ENCODE measurements at places on chromosomes 6 and 20.

GRCh38 chr20:35773154-35773751 is 1.4 kb downstream of the PHF20 start:
- peak; percentile 33 for DNase-seq

DNA sequence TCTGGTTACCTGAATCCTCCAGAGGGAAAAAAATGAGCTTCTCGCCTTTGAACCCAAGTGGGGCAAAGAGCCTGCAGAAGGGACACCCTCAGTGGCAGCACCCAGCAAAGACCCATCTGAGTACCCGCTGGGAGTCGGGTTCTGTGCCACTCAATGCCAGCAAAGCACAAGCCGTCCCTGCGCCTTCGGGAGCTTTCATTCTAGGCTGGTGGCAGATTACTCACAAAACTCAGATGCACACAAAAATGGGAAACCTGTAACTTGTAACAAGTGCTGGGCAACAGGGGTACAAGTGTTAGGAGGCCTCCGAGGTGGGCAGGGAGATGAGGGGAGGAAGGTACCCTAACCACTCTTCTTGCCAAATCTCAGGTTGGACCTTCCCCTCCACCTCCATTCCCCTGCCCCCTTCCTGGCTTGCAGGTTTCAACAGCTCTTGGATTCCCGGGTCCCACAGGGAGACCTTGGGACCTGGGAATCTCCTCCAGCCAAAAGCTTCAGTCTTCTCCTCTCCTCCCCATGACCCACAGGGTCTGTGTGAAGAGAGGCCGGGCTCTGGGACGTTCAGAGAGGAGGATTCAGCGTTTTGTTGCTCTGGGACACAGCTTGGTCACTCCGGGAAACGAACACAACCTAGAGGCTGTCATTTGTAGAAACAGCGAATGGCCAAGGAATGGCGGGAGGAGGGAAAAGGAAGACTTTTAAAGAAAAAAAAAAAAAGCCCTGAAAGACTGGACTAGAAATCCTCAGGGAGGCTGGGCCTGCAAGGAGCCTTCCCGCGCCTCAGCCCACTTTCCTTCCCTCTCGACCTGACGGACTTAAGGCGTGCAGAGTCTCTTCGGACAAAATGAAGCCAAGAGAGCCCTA is 1.2 kb upstream of the PARD6B start:
- no peak for DNase-seq

- DNase-seq, result no peak
Measured at GRCh38 chr20:20089018-20089417, 36.7 kb downstream of the CFAP61 start.

DNA sequence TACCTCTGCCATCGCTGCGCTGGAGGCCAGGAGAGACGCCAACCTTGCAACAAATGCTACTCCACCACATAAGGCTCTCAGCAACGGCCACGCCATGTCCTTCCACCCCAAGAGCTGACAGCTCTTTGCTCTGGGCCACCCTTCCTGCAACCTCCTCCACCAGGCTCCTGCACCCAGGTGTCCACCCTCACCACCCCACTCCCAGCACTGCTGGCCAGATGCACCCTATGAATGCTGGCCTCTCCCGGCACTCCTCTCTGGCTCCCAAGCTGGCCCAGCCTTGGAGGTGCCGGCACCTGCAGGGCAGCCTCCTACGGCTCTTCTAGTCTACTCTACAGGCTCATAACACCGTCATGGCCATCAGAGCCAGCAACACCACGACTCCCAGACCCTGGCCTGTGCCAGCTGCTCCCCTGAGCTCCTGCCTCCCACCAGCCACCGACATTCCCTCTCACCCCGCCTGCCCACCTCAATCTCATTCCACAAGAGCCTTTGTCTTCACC is 11.2 kb downstream of the TAF4 start:
- no peak for DNase-seq

GRCh38 chr20:56363491-56363890 is 4.7 kb downstream of the FAM210B start:
- DNase-seq, result no peak

- DNase-seq, result no peak
Measured at GRCh38 chr20:23658989-23659609, 21.3 kb upstream of the CST3 start.

GRCh38 chr6:83709748-83710050 is 798 bp upstream of the SNAP91 start:
- no peak for DNase-seq

DNA sequence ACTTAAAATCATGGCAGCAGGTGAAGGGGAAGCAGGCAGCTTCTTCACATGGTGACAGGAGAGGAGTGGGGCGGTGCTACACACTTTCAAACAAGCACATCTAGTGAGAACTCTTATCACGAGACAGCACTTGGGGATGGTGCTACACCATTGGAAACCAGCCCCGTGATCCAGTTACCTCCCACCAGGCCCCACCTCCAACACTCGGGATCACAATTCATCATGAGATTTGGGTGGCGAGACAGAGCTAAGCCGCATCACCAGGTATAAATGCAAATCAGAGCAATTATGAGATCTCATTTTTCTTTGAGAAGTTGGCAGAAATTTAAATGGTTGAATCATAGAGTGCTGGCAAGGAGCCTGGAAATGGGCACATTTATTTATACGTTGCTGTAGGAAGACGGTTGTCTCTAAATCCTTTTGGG is 31.4 kb downstream of the IGF2R start:
- no peak for DNase-seq

- no peak for DNase-seq
Measured at GRCh38 chr6:31822036-31822821, 5.3 kb upstream of the HSPA1B start.

- no peak for DNase-seq
Measured at GRCh38 chr6:31169123-31169857, 1.2 kb downstream of the POU5F1 start.

GRCh38 chr6:46606338-46606737 is 46.3 kb downstream of the CYP39A1 start:
- no peak for DNase-seq

DNA sequence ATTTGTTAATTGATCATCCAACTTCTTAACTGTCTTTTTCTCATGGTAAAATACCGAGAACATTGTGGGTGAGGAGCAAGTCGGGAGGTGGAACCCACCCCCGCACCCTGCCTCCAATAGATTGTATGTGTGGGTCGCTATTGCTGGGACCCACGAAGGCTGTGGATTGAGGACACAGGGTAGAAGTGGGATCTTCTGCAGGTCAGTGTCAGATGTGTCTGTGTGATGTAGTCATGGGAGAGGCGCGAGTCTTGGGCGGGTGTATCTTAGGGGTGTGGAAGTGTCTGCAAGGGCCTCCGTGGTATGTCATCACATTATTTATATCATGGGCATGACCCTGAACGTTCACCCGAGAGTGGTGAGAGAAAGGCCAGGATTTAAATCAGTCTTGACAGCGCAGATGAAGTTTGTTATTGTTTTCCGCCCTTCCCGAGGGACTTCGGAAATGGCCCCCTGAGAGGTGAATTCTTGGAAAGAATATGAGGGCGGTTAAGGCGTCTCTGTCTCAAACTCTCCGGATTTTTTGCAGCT is 472 bp upstream of the PAQR8 start:
- no peak for DNase-seq

DNA sequence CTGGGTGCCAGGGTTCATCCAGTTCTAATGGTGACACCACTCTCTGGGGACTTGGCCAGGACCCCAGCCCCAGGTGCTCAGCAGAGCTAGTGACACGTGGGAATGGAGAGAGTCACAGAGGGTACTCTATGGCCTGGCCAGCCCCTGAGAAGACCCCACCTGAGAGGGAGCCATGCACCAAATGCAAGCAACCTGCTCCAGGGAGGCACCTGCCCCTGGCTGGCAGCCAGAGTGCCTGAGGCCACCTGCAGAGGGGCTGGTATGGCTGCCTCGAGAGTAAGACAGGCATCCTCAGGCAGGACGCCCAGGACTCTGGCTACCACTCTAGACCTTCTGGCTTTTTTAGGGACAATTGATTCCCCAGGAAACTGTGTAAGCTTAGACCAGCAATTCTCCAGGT is 38.6 kb upstream of the CST7 start:
- no peak for DNase-seq

- DNase-seq, result no peak
Measured at GRCh38 chr6:33206864-33207551, 1.3 kb upstream of the RING1 start.

- DNase-seq, result no peak
Measured at GRCh38 chr6:107369493-107369892, 89.9 kb downstream of the PDSS2 start.

DNA sequence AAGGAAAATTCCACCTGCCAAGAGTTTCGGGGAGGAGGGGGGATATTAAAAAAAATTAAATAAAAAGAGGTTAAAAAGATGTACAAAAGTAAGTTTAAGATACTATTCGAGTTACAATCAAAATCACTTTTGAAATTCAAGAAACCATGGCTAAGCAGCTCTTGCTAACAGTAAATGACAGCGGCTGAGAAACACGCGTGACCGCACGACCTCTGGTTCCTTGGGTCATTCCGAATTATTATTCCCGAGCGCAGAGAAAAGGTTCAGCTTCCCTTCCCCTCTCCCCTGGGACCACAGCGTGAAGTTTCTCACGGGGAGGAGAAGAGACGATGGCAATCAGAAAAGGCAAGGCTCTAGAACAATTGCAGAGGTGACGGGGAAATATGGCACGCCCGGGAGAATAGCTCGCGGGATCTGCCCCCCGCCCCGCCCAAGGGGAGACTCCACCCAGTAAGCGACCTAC is 496 bp downstream of the TMEM242 start:
- DNase-seq, result peak; percentile 54

DNA sequence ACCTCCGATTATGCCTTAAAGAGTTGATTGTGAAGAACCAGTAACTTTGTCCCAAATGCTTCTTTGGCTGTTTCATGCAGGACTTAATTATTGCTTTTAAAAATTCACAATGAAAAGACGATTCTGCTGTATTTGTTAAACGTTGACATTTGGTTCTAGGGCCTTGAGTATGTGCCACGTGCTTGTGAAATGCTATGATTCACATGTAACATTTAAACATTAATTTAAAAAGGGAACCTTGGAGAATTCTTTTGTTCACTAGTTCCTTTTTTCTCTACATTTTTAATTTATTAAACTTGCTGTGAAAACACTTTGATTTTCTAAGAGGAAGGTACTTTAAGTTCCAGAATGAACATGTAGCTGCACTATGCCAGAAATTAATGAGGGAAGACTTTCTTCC is 9.5 kb downstream of the GZF1 start:
- no peak for DNase-seq

DNA sequence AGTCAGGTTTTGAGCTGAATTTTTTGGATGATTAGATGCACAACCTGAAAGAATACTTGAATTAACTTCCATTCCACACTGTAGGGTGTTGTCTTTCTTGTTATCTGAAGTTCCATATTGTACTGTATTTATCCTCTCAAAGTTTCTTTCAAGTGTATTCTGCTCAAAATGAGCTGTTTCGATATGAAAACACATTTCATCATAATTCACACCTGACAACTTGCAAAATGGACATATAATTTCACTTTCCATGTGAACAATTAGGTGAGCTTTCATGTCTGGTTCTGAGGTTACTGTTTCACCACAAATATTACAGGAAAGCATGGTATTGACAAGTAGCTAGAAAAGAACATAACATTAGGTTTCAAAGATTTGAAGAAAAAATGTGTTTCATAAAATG is 1.7 kb downstream of the ZUP1 start:
- DNase-seq, result no peak

DNA sequence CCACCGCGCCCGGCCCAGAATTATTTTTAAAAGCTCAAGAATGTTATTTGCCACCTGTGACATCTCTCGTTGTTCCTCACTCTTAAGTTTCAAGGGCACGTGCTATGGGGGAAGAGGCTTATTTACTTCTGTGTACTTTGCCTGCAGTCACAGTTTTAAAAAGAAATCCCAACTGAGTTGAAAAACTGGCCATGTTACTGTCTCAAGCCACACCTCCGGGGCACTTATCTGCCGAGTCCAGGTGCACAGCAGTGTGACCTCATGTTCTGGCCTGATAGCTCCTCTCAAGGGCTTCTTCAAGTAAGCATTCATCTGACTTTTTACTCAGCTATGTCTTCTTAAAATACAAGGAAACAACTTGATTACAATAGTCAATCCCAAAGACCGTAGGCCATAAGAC is 34.5 kb downstream of the SHLD1 start:
- no peak for DNase-seq

DNA sequence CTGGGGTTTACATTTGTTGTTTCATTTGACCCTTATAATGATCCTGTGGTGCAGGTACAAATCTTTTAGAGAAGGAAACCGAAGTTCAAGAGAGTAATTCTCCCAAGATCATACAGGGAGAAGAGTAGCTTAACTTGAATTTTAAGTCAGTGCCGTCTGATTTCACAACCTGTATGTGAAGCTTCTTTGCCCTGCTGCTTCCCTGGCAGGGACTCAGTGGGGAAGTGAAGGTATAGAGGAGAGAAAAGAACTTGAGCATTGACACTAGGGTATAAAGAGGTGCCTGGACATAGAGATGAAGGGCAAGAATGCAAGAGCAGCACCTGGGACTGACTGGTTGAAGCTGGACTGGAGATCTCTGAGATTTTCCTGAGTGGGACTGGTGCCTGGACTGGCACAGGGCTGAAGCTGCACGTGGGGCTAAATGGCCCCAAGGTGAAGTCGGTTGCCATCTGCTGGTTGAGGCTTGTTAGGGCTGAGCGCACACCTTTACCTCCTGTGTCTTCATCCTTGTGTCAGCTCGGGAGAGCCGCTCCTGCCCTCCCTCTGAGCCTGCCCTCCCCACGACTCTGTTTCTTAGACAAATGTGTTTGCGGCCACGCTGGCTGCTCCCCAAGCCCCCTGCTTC is 41.8 kb downstream of the FARS2 start:
- peak; percentile 38 for DNase-seq

DNA sequence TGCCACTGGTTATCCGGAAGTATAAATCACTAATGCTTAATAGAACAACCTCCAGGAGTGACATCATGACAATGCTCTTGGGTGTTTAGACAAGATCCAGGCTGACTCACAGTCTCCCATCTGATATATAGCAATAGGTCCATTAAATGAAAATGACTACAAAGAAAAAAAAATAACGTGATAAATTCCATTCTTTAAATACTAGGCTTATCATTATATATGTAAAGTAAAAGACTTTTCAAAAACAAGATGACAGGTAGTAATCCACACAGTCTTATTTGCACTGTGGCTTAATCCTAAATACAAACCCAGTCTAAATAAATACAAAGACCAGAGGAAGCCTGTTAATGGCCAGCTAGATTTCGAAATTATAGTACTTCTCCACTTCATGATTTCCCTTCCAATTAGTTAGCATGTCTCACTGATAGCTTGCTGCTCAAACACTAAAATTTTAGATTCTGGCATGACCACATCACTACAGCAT is 149.1 kb upstream of the BEND3 start:
- DNase-seq, result no peak

DNA sequence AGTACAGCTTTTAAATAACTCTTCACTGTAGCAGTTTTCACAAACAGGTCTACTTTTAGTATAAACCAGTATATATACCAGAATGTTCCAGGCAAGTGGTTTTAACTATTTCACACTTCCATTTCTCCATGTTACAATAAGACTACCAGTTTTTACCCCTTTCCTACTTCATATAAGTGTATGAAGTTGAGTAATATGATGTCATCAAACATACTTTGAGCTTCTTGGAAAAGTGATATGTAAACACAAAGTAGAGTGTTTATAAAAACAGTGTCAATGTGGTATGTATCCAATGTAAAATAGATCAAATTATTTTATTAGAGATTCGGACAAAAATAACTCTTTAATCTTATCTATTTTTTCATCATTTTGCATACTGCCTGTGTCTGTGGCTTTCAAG is 2.5 kb upstream of the PAQR8 start:
- DNase-seq, result no peak

- DNase-seq, result no peak
Measured at GRCh38 chr6:52157301-52157941, 28.8 kb upstream of the IL17A start.
